ENCODE measurements at places on chromosomes 11 and 22. TPM values are rescaled to one million over a fixed set of nuclear protein-coding genes. Genes with fewer than 3 reads are reported as not detected.

Gene PGA5
- total RNA-seq = 0.35 TPM

Gene CSRP3
- total RNA-seq = not detected

Gene FLRT1
- 0.66 TPM for total RNA-seq

Gene MN1
- total RNA-seq = 3.2 TPM

Gene SCN3B
- 2.8 TPM for total RNA-seq

Gene GPR83
- 0.28 TPM for total RNA-seq

Gene FGF19
- not detected for total RNA-seq

Gene OR5B21
- not detected for total RNA-seq

Gene SAA2
- total RNA-seq = 82.0 TPM

Gene RAB3IL1
- total RNA-seq = 14.6 TPM

Gene CFAP300
- total RNA-seq = 8.2 TPM

Gene NOX4
- 13.0 TPM for total RNA-seq

Gene OSBP
- 53.8 TPM for total RNA-seq

Gene UCP2
- total RNA-seq = 104 TPM

Gene MS4A18
- total RNA-seq = not detected

Gene B4GALNT4
- total RNA-seq = 1.4 TPM

Gene BTG4
- total RNA-seq = not detected

Gene TMPRSS6
- total RNA-seq = 1.4 TPM

Gene CHKA
- total RNA-seq = 26.3 TPM

Gene TPST2
- 40.3 TPM for total RNA-seq

Gene SYTL2
- 187 TPM for total RNA-seq

Gene MMP3
- total RNA-seq = 0.44 TPM

Gene TMEM132A
- total RNA-seq = 19.1 TPM

Gene PANX2
- total RNA-seq = 1.0 TPM

Gene SPI1
- total RNA-seq = 39.8 TPM

Gene RFPL3
- not detected for total RNA-seq

Gene ME3
- total RNA-seq = 13.2 TPM

Gene C11orf87
- total RNA-seq = not detected

Gene WBP2NL
- total RNA-seq = 2.5 TPM

Gene PPP2R1B
- 35.5 TPM for total RNA-seq

Gene PTPN5
- total RNA-seq = not detected

Gene MPPED1
- total RNA-seq = not detected

Gene ANGPTL5
- not detected for total RNA-seq

Gene XBP1
- total RNA-seq = 220 TPM

Gene PRSS23
- 54.6 TPM for total RNA-seq

Gene OR10S1
- not detected for total RNA-seq

Gene H19
- total RNA-seq = 53.8 TPM

Gene OR8J1
- total RNA-seq = not detected

Gene TMPRSS13
- total RNA-seq = 1.9 TPM

Gene ADM2
- total RNA-seq = 8.0 TPM

Gene BIK
- total RNA-seq = 4.7 TPM

Gene SLC22A6
- 2.4 TPM for total RNA-seq

Gene TCIRG1
- 97.1 TPM for total RNA-seq

Gene SERHL2
- total RNA-seq = 3.1 TPM

Gene PRODH
- 6.7 TPM for total RNA-seq

Gene KDELR3
- 16.7 TPM for total RNA-seq

Data from kidney (tissue), 22 donors.